ENCODE measurements at places on chromosomes 6 and 20.

- DNase-seq = no peak
These were observed 107.7 kb downstream of the JPH2 start for GRCh38 chr20:44079291-44079690.

GRCh38 chr6:45447005-45447404, 69.3 kb upstream of the SUPT3H start:
- no peak for DNase-seq

DNA sequence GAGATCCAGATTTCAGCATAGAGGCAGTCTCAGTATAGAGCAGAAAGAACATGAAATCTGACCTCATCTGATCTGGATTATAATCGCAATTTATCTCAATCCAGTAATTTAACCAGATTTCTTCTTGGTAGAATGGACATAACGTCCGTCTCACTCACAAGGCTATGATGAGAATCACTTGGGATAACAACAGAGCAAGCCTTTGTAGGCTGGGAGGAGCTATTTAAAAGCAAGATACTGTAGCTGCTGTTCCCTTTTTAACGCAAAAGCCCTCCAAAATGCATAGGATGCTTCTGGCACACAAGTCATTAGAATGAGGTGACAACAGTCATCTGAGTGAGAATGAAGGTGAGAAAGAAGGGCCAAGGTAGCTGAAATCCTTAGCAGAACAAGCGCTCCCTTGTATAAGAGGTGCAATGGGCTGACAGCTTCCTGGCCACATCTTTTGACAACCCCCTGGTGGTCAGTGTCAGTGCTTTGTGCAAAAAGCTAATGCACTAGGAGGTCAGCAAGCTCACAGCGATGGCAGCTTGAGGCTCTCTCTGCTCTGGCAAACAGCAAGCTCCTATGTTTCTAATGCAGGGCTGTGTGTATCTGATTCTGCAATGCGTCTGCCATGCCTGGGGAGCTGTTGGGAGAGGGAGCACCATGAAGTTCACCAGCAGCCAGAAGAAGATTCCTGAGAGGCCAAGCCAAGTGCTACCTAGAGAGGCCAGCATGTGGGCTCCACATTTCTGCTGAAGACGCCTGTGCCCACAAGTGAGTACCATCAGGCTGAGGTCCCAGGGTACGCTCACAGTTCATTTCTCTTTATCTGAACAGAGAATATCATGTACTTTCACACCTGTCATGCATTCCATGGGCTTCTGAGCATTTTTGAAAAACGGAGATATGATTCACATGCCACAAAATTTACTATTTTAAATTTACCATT, 16.2 kb downstream of the METTL24 start:
- DNase-seq = no peak

- DNase-seq = no peak
These were observed 414.0 kb downstream of the MAFB start for GRCh38 chr20:40274912-40275533.

DNA sequence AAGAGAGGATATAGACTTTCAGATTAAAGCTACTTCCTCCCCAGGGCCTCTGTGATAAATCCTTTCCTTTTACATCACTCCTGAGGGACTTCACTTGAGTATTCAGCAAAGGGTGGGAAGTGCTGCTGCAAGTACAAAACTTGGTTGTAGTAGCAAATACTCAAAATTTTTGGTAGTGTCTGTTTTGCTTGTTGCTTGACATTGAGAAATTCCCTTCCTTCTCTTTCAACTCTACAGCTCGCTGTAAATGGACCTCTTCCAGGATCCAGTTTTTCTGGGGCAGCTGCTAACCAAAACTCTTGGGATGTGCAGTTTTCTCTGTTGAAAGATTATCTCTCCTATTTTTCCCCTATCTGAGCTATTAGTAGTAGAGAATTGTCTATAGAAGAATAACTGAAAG, 472.0 kb downstream of the CD109 start:
- DNase-seq = no peak

DNA sequence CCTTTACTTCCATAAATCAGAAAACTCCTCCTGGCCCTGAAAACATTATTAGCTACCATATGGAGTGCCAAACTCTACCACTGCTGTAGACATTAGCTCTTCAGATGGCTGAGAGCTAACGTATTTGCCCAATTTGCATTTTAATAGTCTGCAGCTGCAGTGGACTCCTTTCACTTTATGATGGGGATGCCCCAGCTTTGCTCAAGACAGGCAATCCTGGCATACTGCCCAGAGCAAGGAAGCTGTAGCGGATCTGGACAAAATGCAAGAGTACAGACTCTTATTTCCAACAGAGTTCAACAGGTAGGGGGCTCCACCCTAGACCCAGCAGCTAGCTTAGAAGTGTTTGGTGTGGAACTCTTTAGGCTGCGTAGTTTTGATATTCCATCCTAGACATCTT, 246.7 kb downstream of the FOXC1 start:
- no peak for DNase-seq

DNA sequence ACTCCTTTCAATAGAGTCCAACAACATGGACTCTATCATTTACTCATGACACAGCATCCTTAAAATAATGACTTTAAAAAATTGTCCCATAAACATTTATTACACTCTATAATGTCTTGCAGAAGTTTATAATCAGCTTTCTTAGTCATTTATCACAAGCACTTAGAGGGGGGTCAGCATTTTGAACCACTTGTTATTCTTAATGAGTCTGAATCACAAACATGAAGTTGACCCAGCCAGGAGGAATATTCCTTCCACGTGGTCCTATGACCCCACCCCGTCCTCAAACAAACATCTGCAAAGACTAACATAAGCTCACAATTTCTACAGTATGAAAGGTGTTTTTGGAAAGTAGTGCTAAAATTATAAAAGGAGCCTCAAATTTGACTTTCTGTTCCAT, 91.1 kb downstream of the MTFR2 start:
- no peak for DNase-seq

- no peak for DNase-seq
These were observed 123.0 kb downstream of the UTRN start for GRCh38 chr6:144408161-144408560.

DNA sequence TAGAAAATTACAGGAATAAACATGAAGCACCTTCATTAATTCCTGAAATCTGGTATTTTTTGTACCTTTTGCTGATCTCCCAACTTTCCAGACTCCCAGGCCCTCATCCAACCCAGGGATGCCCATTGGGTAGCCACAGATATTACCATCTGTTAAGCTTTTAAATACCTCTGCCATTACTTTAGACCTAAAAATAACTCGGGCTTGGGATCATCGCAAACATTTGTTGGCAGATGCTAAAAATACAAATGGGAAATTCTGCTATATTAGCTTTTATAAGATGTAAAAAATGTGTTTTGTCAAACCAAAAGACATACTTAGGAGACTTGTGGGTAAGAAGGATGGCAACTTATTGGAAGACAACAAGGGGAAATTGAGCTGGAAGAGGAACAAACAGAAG, 376.1 kb downstream of the CENPW start:
- DNase-seq = no peak

- no peak for DNase-seq
These were observed 6.8 kb downstream of the ARID1B start for GRCh38 chr6:156783958-156784357.

- no peak for DNase-seq
These were observed 65.3 kb upstream of the SAMD3 start for GRCh38 chr6:130288065-130288464.

DNA sequence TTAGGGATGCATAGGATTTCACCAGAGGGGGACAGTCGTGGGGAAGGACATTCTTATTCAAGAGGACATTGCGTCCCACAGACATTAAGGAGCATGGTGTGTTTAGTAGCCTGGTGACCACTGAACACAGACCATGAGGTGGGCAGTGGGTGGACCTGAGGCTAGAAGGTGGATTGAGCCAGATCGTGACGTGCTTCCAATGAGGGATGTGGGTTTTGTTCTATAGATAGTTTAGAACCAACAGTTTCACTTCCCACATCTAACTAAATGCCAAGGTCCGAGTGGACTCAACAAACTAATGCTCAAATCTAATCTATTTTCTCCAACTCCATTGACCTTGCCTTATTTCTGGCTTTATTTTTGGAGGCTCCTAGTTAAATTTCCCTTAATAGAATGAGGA, 58.5 kb downstream of the OGFRL1 start:
- no peak for DNase-seq

DNA sequence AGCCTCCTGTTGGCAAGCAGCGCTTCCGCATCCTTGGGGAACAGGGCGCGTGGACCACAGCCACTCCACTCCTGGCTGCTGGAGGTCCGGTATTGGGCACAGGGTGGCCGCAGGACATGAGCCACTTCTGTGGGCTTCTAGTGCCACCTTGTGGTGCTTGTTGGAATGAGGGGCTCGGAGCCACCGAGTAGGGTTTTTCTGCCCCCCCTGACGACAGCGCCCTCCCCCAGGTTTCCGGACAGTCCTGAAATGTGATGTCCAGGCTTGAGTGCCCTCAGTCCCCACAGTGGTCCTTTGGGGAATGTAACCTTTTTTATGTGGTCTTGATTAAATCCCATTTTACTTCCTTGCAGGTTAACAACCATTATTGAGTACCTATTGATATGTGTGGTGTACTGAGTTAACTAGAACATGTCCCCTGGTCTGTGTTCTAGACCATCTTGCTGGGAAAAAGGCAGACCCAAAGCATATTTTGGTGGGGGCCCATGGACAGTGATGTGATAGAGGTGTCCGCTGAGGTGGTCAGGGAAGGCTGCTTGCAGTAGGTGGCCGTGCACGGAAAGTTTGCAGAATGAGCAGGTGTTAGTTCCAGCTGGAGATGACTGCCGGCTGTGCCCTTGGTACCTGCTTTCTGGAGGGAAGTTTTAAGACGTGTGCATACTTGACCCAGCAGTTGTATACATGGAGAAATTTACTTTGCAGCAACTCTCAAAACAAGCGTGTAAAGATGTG, 70.0 kb downstream of the PTPN1 start:
- peak; percentile 27 for DNase-seq

GRCh38 chr6:1363298-1363697, 26.1 kb upstream of the FOXF2 start:
- DNase-seq = no peak

- DNase-seq = no peak
These were observed 95.7 kb downstream of the LY86 start for GRCh38 chr6:6683969-6684833.

DNA sequence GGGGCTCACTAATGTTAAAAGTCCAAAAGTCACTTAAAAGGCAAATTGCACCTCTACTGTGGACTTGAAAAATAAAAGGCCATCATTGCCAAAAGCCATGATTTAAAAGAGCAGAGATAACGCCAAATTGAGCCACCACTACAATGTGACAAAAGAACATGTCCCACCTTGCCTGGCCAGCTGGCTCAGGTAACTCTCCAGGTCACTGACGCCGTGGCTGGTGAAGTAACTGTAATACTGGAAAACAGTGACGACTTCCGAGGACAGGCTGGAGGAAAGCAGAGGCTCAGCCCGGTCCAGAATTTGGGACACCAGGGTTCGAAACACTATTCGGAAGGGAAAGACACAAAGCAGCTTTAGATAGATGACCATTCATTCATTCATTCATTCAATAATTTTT, 29.3 kb upstream of the ARMH2 start:
- no peak for DNase-seq

GRCh38 chr6:132742495-132742894, 15.2 kb downstream of the VNN2 start:
- DNase-seq = no peak

- no peak for DNase-seq
These were observed 239.4 kb downstream of the PTPRK start for GRCh38 chr6:128280960-128281359.

- DNase-seq = no peak
These were observed 632 bp downstream of the LIN28B start for GRCh38 chr6:104957301-104958177.

- no peak for DNase-seq
These were observed 275.7 kb upstream of the TCF21 start for GRCh38 chr6:133613211-133613610.

DNA sequence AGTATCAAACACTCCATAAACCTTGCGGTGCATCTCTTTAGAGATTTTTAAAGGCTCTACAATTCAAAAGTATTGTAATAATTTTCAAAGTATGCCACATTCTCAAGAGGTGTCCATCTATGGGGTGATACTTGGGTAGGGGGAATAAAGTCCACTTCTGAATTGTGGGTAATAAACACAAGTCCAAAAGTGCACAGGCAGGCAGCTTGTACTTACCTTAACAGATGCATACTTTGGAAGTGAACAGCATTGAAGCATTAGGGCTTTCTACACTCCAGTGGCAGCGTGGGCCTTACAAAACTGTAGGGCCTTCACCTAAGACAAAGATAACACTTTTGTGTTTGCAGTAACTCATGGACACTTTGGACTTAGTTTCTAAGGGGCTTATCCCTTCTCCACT, 58.6 kb downstream of the AIG1 start:
- DNase-seq = no peak

DNA sequence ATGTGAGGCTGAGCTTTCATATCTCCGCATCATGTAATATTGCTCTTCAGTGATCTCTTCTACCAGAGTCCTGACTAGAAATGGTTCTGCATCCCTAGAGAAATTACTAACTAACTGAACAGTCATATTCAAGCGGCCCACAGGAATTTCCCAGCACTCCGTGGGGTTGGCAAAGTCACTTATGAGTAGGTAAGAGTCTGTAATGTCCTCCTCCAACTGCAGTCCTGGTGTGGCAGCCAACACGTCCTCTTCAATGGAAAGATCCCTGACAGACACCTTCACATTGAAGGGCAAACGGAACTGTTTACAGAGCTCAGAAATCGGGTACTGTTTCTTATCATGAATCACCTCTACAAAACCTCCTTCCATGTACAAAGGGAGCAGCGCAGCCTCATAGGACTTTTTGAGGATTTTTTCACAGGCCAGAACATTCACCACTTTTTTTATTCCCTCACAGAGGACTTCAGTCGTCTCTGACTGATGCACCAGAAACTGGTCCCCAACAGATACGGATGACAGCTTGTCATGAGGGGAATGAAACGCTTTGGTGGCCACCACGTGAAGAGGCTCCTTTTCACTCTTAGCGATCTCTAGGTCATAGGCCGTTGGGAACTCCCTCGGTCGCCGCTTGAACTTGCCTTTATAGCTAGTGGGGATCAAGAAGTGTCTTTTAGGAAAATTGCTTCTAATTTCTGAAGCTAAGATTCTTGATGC, 87.7 kb downstream of the THEMIS start:
- no peak for DNase-seq

DNA sequence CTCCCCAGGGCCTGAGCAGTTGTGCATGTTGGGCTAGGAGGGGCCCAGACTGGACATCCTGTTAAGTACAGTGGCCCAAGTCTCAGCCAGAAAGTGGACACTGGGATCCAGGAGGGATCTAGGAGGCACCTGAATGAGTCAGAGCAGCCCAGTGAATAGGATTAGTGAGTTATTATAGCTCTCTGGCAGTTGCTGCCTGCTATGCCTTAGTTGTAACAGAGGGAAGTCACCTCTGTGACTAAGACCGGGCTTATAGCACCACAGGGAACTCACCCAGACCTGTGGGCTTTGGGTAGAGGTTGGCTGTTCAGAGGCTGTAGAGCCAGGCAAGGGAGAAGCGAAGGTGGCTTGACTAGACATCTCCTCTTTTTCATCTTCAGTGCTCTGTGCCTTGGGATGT, 39.0 kb upstream of the AAR2 start:
- no peak for DNase-seq

DNA sequence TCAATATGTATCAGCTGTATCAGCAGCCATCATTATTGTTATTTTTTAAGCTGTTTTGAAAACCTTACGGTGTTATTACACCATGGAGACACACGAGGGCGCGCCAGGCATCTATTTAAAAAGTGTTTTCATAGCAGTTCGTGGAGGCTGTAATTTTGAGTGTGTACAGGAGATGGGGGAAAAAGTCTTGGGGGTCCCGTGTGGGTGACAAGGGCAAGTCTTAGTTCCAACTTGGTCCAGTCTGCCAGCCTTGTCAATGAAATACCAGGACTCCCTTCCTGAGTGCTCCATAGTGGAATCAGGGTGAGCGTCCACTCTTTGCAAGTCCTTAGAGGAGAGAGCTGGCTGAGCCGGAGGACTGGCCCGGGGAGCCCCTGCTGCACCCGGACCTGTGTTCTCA, 43.3 kb downstream of the SLC2A10 start:
- peak; percentile 30 for DNase-seq

Data from activated CD4-positive, alpha-beta T cell treated with anti-CD3 and anti-CD28 coated beads for 24 hours (primary cell).